ENCODE measurements at places on chromosomes 7 and 10.

GRCh38 chr7:81284576-81284975, 365.7 kb upstream of the SEMA3C start:
- no peak for DNase-seq

DNA sequence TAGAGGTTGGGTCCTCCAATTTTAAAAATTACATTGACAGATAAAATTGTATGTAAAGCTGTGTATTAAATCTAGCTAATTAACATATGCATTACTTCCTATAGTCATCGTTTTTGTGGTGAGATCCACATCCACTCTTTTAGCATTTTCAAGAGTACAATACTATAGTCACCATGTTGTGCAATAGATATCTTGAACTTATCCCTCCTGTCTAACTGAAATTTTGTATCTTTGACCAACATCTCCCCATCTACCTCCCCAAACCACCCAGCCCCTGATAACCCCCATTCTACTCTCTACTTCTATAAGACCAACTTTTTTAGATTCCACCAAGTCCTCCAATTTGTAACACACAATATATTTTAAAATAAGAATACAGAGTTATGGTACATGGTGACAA, 208.0 kb downstream of the RELN start:
- no peak for DNase-seq

- DNase-seq: peak; percentile 25
Observed at GRCh38 chr7:101237206-101238067, at the start of gene CLDN15. Gene CLDN15, minus strand, starts transcription at chr7:101237802. Its CDS starts 221 bp downstream, at chr7:101237581.

DNA sequence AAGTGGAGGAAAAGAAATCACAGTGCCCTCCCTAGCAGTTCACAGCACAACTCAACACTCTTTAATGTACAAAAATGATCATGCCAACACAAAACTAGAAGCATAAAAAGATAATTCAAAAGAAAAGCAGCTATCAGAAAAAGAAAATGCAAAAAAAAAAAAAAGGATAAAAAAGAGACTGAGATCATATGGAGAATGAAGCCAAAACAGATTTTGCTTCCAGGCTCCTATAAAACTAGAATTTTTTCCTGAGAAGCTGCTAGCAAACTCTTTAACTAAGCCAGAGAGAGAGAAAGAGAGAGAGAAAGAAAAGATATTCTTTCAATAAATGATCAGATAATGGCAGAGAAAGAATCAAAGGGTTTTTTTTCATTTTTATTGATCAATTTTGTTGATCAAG, 288.0 kb upstream of the ANKRD30A start:
- no peak for DNase-seq

- no peak for DNase-seq
Observed at GRCh38 chr7:142886866-142887265, 1.3 kb upstream of the TRPV6 start.

DNA sequence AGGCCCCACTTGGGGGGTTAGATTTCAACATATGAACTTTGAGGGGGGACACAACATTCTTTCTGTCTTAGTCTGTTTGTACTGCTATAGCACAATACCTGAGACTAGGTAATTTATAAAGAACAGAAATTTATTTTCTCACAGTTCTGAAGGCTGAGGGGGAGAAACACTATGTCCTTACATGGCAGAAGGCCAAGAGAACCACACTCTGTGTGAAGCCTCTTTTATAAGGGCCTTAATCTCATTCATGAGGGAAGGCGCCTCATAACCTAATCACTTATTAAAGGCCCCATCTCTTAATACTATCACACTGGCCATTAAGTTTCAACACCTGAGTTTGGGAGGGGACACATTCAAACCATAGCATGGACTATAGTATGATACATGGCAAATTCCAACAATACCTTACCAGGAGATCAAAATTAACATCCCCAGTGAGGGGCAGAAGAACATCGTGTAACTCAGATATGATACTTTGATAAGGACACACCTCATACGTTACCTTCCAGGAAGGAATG, 9.3 kb upstream of the PDLIM1 start:
- no peak for DNase-seq

DNA sequence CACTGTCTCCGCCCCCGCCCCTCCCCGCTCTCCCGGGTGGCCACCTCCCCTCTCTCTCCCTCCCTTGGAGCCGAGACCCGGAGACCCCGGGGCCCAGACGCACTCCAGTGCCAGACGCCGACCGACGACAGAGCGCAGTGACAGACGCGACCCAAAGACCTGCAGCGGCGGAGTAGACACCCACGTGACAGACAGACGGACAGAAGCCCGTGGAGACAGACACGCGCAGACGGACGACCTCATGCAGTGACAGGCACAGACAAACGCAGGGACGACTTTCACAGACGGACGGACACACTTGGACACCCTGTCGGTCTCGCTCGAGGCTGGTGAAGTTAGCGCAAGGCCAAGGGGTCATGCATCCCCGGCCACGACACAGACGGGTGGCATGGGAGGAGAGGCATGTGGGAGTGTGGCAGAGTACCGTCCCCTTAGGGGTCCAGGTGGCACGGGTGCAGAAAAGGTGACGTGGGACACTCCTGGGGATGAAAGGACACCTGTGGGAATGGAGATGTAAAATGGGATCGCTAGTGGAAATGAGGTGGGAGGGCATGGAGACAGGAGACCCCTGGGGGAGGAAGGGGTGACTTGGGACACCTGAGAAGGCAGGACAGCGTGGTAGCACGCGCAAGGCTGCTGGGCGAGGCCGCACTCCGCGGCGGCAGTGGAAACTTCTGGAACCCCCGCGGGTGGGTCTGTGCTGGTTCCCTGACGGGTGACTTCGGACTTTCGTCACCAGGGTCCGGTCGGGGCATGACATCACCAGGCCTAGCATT, 456 bp upstream of the ACHE start:
- no peak for DNase-seq

Measured in ascending aorta (tissue), 2 donors.